ENCODE measurements at places on chromosomes 12 and 14. TPM values are rescaled to one million over a fixed set of nuclear protein-coding genes. Genes with fewer than 3 reads are reported as not detected.

GRCh38 chr12:53231671-53231920 is 413 bp downstream of the RARG start:
- DNase-seq = no peak

GRCh38 chr12:101685092-101685491 is 12.3 kb upstream of the CHPT1 start:
- DNase-seq = no peak

Gene LRFN5
- 12.1 TPM for total RNA-seq

- no peak for DNase-seq
Observed at GRCh38 chr14:22487401-22487800, 101.6 kb downstream of the DAD1 start.

Gene C12orf56
- not detected for total RNA-seq

DNA sequence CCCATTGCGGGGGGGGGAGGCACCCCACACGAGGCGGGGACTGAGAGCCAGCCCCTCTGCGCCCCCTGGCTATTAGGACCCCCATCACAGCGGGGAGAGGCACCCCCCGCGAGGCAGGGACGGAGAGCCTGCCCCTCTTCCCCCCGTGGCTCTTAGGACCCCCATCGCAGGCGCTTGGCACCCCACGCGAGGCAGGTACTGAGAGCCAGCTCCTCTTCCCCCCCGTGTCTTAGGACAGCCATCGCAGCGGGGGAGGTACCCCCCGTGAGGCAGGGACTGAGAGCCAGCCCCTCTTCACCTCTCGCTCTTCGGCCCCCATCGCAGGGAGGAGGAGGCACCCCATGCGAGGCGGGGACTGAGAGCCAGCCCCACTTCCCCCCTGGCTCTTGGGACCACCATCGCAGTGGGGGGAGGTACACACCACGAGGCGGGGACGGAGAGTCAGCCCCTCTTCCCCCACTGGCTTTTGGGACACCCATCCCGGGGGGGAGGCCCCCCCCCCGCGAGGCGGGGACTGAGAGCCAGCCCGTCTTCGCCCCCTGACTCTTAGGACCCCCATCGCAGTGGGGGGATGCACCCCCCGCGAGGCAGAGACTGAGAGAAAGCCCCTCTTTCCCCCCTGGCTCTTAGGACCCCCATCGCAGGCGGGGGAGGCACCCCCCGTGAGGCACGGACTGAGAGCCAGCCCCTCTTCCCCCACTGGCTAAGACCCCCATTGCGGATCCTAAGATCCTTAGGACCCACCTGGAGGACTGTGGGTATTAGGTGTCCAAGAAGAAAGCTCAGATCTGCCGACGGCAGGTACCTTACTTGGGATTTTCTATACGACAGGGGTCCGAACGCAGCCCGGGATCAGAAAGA is 198.6 kb upstream of the PZP start:
- no peak for DNase-seq

Gene KCNJ8
- 2.1 TPM for total RNA-seq

Measured in fibroblast of the aortic adventitia (primary cell).